CD4-positive, alpha-beta T cell treated with Interferon alpha-2 for 1 hour (primary cell): ENCODE measurements at places on chromosomes 4 and X.

DNA sequence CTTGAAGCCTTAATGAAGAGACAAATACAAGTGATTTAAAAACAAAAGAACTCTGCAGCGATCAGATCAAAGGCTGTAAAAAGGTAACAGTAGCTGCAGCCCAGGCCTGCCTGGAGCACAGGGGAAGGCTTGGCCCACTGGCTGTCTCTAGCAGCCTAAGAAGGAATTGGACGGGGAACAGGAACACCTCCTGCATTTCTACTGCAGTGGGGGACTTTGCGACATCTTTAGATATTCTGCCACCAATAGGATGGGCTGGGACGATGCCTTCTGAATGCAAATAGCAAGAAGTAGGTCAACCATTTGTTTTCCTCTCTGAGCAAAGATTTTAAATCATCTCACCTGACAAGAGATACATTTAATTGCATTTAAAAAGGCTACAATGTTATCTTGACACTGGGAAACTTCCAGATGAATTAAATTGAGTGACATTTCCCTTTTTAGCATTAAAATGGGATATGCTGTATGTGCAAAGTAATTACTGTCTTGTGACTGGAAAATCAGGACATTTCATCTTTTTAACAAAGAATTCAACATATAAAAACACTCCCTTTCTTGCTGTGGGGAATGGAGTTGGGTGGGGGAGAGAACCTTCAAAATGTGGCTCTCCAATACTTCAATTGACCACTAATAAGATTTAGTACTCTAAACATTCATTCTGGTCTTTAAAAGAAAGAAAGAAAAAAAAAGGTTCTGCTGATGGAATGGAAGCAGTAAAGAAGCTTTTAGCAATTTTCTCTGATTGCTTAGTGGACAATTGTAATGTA is 70.0 kb downstream of the NYX start:
- no peak for DNase-seq

DNA sequence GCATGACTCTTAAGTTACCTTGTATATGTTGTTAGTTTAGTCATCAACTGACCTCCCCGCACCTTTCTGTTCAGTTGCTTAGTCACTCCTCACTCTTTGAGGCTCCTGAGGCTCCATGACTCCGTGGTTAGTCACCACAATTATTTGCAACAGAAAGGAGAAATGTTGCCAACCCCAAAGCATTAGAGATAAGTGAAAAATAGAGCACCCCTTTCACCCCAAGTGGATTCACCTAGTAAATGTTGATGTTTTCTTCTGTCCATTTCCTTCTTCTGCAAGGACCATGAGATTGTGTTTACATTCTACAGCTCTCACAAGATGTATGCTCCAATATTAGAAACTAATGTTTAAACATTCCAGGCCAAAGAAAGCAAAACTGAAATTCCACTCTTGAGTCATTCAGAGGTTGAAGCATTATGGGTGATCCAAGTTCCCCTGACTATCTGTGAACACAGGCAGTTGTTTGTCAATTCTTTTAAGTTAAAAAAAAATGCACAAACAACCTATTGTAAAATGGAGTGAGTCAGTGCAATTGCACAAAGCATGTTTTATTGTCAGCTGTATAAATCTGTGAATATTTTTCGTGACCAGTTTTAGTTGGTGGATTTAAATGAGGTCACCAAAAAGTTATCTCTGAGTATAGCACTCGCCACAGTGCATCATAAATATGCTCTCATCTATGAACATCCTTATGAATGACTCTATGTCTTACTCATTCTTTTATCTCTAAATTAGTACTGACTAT is 552.4 kb upstream of the MAGEB2 start:
- DNase-seq, result no peak

GRCh38 chrX:81202943-81203342 is 1.0 kb downstream of the SH3BGRL start:
- DNase-seq, result no peak

- DNase-seq, result no peak
Measured at GRCh38 chr4:52143815-52144214, 92.7 kb downstream of the SPATA18 start.

DNA sequence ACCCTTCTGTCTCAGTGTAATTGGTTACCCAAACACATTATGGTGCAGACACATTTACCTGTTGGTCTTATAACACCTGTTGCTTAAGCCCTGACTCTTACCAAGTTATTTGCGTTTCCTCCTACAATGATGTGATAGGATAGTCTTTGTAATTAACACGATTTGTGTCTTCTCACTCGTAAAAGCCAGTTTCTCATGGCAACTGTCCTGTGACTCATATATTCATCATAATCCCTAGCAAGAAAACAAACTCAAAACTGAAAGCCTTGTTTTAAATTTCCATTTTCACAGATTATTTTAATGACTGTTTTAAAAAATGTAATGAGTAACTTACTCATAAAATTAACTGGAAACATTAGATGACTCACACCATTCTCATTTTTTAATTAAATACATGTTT is 495.2 kb downstream of the NLGN4X start:
- no peak for DNase-seq

- no peak for DNase-seq
Measured at GRCh38 chr4:13626492-13627177, 890 bp downstream of the BOD1L1 start.

DNA sequence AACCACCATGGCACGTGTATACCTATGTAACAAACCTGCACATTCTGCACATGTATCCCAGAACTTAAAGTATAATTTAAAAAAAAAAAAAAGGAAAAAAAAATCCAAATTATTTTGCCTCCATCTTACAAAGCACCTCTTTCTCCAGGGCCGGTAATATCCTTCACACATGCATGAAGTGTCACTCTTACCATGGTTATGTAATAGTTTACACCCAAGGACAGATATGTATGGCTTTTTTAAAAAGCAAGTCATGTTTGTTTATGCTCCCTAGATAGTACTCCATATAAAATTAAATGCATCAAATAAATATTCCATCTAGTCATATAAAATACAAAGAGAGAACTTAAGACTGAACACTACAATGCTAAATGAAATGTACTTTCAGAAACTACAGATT is 22.5 kb downstream of the CHIC2 start:
- DNase-seq, result no peak

DNA sequence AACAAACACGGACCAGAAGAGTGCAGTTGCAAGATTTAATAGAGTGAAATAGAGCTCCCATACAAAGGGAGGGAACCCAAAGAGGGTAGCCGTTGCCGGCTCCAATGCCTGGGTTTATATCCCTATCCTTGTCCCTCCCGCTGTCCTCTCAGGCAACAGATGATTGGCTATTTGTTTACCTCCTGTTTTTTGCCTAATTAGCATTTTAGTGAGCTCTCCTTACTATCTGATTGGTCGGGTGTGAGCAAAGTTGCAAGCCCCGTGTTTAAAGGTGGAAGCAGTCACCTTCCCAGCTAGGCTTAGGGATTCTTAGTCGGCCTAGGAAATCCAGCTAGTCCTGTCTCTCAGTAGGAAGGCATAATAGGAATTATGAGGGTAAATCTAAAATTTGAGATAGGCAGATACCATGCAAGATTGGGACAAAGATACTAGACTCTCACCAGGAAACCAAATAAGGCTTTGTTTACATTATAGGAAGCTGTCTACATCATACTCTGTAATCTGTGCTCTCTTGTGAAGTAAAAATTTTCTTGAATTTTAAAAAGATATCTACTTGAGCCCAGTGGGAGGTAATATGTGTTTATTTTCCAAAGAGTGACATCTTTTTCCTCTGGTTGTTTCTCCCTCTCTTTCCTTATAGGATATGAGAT is 65.9 kb downstream of the ATP10D start:
- DNase-seq, result no peak

DNA sequence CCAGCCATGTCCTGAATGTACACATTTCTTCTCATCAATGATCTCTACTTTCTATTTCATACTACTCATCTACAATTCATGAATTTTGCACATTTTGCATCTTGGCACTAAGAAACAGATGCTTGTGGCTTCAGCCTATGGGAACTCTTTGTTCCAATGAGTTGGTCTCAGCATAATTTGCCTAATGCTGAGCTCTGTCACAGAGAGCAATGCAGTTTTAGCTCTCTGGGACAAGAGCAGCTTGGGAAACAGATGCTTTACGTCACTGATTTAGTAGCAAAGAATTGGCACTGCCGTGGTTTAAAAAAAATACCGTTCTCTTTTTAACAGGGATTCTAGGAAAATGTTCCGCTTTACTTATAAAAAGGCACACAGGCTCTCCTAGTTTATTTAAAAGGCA is 162.4 kb downstream of the WDFY3 start:
- no peak for DNase-seq

GRCh38 chr4:28101583-28101982 is 1240.9 kb downstream of the STIM2 start:
- no peak for DNase-seq
